ENCODE measurements at places on chromosomes 6 and 20. TPM values are rescaled to one million over a fixed set of nuclear protein-coding genes. Genes with fewer than 3 reads are reported as not detected.

The PARD6B gene
- 0.71 TPM for polyA plus RNA-seq

The OR2B6 gene
- polyA plus RNA-seq: 0.09 TPM

The CLVS2 gene
- polyA plus RNA-seq: not detected

The SLC44A4 gene
- 0.12 TPM for polyA plus RNA-seq

The SOX18 gene
- not detected for polyA plus RNA-seq

The TSPO2 gene
- not detected for polyA plus RNA-seq

The RIMS4 gene
- not detected for polyA plus RNA-seq

- DNase-seq: no peak
These were observed 72.7 kb downstream of the QRSL1 start for GRCh38 chr6:106702046-106702445.

DNA sequence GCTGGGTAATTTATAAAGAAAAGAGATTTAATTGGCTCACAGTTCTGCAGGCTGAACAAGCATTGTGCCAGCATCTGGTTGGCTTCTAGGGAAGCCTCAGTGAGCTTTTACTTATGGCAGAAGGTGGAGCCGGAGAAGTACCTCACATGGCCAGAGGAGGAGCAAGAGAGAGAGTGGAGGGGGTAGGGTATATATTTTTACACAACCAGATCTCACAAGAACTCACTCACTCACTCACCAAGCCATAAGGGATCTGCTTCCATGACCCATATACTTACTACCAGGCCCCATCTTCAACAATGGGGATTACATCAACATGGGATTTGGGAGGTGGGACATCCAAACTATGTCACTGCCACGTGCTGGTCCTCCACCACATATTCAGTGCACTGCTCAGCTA, 152.6 kb upstream of the PRND start:
- DNase-seq: no peak

DNA sequence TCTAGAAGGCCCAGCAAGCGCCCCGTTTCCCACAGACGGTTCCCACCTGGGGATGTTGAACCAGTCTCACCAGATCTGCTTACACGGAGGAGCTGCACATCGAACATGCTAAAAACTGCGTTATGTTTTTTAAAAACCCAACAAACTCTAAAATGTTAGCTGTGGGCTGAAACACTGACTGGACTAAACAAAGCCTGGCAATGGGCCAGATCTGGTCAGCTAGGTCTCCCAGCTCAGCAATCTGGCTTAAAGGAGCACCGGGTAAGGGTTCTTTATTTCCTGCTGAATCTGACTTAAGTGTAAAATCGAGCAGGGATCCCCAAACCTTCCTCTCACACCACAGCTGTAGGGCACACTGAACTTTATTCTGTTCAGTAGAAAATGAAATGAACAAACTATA, 156.9 kb downstream of the FOXC1 start:
- no peak for DNase-seq

DNA sequence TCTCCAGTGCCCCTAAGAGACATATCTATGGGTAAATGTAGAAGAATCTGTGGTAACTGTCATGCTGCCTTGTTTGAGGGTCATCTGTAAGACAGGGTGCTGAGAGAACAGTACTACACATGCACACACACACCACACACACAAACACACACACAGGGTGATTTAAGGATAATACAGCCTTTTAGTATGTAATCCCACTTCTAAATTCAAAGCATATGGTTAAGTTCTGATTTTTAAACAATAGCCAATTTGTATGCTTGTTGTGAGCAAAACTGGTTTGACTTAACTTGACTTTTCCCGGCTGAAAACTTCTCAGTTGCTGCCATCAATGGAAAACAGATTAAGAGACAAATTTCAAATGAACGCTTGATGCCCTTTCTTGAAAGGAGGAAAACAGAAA, 241.8 kb downstream of the ADGRG6 start:
- no peak for DNase-seq

DNA sequence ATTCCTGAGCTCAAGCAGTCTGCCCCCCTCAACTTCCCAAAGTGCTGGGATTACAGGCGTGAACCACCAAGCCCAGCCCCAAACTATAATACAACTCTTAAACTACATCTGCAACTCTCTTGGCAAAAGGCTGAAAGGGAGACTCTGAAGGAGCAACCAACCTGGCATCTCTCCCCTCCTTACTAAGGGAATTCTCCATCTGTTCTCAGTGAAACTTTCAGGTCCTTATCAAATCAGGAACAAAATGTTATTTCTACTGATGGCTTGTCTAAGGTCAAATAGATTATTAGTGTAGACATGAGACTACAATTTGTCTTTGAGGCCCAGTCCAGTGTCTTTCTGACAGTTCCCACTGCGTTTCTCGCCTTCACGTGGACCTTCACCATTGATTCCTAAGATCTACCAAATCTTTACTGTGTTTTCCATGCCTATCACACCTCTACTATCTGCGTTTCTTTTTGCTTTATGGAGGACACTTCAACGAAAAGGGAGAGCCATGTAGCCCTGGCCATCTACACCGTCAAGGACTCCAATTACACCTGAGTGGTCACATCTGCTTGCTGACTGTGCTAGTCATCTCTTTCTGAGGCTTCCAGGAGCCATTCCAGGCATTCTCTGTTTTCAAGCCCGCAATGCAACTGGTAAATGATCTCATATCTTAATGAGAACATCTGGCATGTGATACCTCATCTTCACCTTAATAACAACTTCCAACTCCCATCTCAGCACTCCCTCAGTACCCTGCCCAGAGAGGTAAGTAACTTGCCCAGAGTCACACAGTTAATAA, 405.7 kb upstream of the CITED2 start:
- no peak for DNase-seq

DNA sequence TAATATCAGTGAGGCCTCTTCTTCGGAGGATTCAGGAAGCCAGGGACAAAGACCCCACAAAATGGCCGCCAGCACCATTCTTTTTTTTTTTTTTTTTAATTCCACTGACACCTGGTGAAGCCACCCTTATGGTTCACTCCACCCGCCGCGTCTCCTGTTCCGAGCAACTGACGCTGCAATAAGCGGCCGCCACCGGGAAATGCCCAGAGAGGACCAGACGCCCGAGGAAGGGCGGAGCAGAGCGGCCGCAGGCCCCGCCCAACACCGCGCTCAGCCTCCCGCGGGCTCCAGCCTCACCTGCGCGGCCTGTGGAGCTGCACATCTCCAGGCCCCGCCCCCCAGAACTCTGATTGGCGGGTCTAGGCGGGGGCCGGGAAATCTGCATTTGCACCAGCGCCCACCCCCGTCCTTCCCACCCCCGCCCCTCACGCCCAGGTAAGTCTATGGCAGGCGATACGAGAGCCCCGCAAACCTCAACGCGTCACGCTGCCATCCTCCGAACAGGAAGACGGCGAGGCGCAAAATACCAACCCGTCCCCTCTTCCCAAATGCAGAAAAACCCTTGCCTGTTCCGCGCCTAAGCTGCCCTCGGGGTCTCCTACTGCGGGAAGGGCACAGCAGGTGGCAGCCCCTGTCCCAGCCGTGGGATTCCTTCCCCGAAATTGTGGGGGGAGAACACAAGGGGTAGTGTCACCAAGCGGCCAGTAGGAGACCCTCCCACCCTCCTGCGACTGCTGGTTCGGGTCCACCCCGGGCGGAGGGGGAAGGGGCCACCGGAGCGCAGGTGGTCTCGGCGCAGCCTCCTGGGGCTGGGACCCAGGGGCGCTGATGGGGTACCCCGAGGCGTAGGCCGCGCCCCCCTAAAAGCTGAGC, 960 bp downstream of the ATP9A start:
- DNase-seq: no peak

DNA sequence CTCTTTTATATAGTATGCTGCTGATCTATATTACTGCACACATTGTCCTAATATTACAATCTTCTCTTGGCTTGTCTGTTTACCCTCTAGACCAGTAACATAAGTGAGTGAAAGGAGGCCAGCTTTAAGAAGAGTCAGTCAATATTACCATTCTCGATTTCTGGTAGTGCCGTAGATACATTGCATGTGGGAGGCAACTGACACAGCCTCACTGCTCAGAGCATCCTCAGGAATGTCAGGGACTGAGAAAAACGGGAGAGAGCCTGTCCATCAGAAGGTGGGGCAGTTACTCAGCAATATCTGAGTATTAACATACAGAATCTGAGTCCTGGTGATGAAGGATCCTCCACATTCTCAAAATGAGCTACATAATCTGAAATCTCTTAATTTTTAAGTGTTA, 259.9 kb downstream of the GJA1 start:
- DNase-seq: no peak

GRCh38 chr6:30075790-30076732, 492 bp upstream of the RNF39 start:
- DNase-seq: no peak

DNA sequence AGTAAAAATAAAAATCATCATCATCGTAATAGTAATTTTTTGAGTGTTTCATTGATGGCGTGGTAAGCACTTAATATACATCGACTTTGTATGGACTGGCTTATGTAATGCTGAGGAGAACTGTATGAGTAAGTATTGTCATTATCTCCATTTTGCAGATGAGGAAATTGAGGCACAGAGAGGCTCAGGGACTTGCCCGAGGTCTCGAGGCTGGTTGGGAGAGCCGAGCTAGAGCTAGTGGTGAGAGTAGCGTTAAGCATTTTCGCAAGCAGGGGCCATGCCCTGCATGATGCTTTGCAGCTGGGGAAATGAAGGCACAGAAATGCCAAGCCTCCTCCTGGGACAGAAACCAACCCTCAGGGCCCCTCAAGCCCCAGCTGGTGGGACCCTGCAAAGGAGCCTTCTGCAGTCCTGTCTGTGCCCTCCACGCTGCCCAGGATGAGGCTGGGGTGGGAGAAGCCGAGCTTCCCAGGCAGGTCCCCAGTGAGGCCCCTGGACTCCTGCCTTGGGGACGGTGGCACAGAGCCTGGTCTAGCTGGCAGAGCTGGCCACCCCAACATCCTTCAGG, 31.1 kb upstream of the STX16 start:
- no peak for DNase-seq

DNA sequence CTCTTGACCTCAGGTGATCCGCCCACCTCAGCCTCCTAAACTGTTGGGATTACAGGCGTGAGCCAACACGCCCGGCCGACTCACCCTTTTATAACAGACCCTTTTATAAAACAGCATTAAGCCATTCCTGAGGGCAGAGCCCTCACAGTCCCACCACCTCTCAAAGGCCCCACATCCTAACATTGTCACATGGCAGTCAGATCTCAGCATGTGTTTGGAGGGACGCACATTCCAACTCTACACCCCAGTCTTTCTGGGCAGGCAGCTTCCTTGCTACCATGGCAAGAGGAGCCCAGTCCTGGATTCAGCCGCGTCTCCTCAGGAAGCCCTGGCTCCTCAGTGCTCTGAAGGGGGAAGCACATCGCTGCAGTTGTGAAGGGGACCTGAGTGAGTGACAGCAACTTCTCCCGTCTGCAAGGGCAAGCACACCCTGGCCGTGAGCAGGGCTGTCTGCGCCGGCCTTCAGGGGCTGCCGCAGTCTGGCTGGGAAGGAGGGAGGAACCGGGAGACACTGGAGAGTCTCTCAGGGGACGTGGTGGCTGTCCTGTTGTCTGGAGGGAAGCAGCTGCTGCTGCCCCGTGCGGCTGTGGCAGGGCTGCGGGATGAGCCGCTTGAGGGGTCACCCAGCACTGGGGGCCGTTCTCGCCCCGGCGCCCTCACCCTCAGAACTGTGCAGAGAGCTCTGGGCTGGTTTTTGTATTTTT, 15.9 kb downstream of the OSBPL2 start:
- no peak for DNase-seq

DNA sequence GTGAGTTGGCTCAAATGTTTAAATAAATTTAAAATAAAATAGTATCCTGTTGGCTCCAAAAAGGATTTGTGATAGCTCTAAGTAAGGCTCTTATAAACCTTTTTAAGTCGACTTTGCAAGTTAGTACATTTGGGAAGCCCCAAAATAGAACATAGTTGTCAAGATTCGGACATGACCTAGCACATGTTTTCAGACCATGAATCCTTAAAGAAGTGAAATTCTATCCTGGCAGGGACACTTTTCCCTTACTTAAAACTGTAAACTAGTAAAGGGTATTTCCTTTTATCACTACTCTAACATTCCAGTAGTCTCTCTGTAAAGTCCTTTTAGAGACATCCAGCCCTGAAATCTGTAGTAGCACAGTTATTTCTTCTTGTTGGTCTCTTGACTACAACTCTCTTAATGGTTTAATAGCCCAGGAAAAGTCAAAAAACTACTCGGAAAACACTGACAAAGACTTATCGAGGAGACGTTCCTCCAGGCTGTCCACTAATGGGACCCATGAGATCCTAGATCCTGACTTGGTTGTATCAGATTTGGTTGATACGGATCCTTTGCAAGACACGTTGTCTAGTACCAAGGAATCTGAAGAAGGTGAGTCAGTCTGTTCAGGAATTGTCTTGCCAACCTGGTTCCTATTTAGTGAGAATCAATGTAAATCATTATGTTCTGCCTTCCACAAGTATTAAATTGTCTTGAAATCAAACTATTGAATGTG, 83.6 kb downstream of the SCAND1 start:
- no peak for DNase-seq

- DNase-seq: no peak
These were observed 47.0 kb downstream of the PRL start for GRCh38 chr6:22249711-22250350.

DNA sequence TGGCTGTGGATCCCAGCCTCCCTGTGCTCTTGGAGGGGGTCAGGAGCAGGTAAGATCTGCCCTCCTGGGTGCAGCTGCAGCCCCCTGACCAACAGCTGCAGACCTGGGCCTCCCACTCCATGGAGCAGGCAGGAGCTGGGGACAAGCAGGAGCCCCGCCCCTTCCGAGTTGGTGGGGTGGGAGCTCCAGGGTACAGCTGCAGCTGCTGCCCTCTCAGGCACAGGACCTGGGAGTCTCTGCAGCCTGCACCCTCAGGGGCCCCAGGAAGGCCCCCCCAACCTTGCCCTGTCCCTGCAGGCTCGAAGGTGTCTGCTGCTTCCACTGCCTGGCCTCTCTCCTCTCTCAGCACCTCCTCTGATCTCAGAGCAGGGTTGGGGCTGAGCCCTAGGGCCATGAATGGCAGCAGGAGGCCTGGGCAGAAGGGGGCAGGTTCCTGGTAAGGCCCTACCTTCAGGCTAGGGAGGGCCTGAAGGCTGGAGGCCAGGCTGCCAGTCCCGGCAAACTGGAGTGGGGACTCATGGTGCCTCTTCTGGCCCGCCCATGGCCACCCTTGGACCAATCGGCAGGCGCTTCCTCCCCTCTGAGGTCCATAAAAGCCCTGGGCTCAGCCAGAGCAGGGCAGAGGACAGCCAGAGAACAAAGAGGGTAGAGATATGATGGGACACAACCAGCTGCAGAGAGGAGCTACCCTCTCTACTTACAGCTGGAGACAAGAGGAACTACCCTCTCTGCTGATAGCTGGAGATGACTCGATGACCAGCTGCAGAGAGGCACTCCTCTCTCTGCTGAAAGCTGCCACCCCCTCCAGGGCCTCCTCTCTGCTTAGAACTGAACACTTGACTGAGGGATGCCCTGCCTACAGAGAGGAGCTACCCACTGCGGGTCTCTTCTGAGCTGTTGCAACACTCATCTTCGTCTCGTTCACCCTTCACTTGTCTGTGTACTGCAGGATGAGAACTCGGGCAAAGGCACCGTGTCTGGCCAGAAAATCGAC, 7.8 kb upstream of the PACSIN1 start:
- DNase-seq: no peak

DNA sequence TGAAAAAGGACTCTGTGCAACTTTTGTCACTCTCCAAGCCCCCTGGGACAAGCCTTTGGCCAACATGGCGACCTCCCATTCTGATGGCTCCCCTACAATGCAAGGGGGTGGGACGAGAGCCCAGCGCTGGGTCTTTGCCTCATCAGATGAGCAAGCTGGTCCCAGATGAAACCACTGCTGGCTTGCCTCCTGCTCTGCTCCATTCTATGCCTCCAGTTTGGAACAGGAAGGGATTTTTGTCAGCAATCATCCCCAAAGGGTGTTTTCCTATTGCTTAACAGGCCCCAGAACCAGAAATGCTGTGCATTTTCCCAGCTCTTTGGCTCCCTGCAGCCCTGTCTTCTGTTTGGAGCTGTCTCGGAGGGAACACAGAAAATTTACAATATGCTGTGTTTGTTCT, 412.7 kb downstream of the MAFB start:
- DNase-seq: no peak
